ENCODE measurements at places on chromosomes 2 and 18. TPM values are rescaled to one million over a fixed set of nuclear protein-coding genes. Genes with fewer than 3 reads are reported as not detected.

- no peak for DNase-seq
These were observed 133.2 kb upstream of the GULP1 start for GRCh38 chr2:188158337-188159100.

DLX2 gene
- 2.6 TPM for total RNA-seq

PLCD4 gene
- 0.29 TPM for total RNA-seq

IL1RL1 gene
- total RNA-seq, result not detected

Data from H4 (cell line).